NCI-H774 (cell line): ENCODE measurements at places on chromosomes 11 and 22.

GRCh38 chr11:40187295-40187694 is 1272.2 kb downstream of the LRRC4C start:
- DNase-seq, result no peak

DNA sequence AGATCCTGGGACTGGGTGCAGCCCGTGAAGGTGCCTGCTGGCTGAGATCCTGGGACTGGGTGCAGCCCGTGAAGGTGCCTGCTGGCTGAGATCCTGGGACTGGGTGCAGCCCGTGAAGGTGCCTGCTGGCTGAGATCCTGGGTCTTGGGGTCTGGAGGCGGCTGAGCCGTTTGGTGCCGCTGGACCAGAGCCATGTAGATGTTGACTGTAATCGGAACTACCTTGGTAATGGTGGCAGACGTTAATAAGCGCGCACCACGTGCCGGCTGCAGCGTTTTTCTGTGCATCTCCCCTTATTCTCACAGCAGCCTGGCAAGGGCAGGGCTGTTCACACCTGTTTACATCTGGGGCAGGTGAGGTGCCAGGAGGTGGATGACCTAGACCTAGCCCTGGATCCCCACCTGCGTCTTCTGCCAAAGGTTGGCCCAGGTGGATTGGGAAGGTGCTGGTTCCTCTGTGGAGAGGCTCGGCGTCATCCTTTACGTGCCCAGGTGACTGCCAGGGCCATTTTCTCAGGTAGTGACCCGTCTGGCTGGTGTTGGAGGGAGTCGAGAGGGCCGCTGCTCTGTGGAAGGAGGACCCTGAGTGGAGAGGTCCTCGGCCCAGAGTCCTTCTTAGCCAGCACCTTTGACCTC is 382.5 kb downstream of the TBC1D22A start:
- DNase-seq, result no peak

- DNase-seq, result no peak
Measured at GRCh38 chr11:22546746-22547145, 78.9 kb downstream of the FANCF start.

DNA sequence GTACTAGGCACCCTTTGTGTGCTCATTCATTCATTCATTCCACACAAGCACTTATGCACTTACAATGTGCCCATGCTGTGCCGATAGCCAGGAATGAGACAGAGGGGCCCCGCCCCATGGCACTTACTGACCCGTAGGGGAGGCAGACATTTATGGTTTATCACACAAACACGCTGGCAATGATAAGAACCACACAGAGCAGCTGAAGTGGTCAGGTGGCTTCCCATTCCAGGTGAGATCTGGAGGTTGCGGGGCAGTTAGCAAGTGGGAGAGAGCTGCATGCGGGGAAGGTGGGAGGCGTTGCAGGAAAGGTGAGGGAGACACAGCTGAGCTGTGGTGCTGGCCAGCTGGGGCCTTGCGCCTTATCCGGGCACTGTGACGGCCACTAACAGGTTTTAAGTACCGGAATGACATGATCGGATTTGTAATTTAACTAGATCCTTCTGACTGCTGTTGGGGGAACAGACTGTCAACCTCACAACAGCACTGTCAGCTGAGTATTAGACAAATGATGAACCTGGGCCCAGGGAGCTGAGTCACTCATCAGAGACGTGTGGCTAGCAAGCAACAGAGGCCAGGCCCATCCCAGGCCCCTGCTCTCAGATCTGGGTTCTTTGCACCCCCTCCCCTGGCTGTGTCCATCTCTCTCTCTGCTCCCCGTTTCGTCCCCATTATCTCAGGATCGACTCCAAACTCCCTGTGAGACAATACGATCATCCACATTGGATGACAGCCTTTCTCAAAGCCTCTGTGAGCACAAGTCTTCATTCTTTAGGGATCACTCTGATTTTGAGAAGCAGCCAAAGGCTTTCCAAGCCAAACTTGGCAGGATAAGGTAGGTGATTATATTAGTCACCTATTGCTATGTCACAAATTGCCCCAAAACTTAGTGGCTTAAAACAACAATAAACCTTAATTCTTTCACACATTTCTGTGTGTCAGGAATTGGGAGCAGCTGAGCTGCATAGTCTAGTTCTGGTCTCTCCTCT is 28.4 kb downstream of the RASD2 start:
- DNase-seq, result no peak

DNA sequence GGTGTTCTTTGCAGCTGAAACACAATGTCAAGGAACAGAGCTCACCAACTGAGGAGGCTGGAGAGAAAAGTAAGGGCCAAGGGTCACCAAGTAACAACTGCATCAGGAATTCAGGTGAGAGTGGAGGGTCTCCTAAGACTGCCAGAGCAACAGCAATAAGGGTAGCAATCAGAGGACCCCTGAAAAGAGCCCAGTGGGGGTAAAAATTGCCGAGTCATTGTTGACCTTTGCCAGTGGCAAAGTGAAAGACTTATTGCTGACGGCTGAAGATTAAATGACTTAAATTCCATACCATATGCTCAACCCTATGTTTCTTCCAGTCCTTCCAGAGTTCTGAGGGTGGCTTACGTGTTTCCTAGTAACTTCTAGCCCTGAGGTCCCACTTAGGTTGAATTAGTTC is 51.9 kb upstream of the ARHGAP42 start:
- DNase-seq, result no peak

- no peak for DNase-seq
Measured at GRCh38 chr22:49781289-49781782, 46.3 kb downstream of the BRD1 start.

- no peak for DNase-seq
Measured at GRCh38 chr22:49017482-49018329, 810.0 kb downstream of the BRD1 start.
